Esophagus muscularis mucosa (tissue), 4 donors: ENCODE measurements at places on chromosomes 12 and 14. TPM values are rescaled to one million over a fixed set of nuclear protein-coding genes. Genes with fewer than 3 reads are reported as not detected.
A peak's percentile ranks its signal among the peaks of the same experiment; 100 is the strongest.

GRCh38 chr12:7118881-7119280 lies 9.8 kb downstream of the RBP5 start:
- H3K4me1 ChIP-seq = peaks cover 13% of the 10 kb centered on the region
- no peak overlapping the region for H3K4me3 ChIP-seq
- H3K27me3 ChIP-seq = no peaks in the 10 kb centered on the region
- no peaks in the 10 kb centered on the region for H3K36me3 ChIP-seq

GRCh38 chr12:123445388-123446332 lies 9.2 kb upstream of the RILPL2 start:
- no peaks in the 10 kb centered on the region for H3K27me3 ChIP-seq
- peak overlapping the region; percentile 50 for H3K27ac ChIP-seq
- DNase-seq = no peak
- H3K4me3 ChIP-seq = no peak overlapping the region
- peaks cover 29% of the 10 kb centered on the region for H3K4me1 ChIP-seq

DNA sequence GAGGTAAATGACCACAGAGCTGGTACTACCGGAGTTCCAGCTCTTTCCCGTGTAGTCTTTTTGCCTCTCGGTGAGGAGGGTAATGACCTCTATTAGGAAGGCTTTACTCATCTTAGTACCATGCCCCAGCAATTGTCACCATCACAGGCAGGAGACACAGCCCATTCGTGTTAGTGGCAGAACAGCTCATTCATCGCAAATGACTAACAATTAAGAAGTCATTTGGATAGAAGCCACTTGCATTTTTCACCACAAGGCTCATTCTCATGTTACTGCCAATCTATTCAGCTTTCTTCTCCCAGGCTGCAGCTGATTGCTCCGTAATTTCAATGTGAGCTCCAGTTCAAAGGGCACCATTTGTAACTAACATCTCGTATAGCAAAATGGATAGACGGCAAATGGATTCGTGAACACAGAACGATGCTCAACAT lies 718.8 kb upstream of the TMEM132C start:
- no peak overlapping the region for H3K4me3 ChIP-seq
- DNase-seq = no peak
- H3K27me3 ChIP-seq = no peaks in the 10 kb centered on the region
- no peak overlapping the region for H3K27ac ChIP-seq
- H3K36me3 ChIP-seq = no peaks in the 10 kb centered on the region

The ANAPC7 gene
- total RNA-seq = 35.0 TPM
